GM04503 (cell line): ENCODE measurements at places on chromosomes 4 and X.

DNA sequence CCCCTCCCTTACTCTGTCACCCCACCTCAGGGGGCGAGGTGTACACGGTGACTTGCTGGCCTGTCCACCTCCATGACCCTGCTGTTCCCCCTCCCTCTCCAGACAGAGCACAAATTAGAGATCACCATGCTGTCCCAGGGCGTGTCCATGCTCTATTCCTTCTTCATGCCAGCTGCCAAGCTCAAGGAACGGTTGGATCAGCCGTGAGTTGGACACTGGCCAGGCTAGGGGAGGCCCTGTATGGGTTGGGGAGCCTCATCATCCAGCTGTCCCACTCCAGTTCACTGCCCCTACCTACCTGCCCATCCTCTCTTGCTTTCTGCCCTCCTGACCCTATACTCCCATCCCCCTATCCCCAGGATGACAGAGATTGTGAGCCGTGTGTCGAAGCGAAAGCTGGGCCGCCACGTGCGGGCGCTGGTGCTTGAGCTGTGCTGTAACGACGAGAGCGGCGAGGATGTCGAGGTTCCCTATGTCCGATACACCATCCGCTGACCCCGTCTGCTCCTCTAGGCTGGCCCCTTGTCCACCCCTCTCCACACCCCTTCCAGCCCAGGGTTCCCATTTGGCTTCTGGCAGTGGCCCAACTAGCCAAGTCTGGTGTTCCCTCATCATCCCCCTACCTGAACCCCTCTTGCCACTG is 3.9 kb upstream of the CDK16 start:
- no peak for DNase-seq

GRCh38 chrX:9611436-9612145 is 146.7 kb downstream of the TBL1X start:
- no peak for DNase-seq

GRCh38 chr4:170887396-170887795 is 797.6 kb upstream of the AADAT start:
- no peak for DNase-seq

DNA sequence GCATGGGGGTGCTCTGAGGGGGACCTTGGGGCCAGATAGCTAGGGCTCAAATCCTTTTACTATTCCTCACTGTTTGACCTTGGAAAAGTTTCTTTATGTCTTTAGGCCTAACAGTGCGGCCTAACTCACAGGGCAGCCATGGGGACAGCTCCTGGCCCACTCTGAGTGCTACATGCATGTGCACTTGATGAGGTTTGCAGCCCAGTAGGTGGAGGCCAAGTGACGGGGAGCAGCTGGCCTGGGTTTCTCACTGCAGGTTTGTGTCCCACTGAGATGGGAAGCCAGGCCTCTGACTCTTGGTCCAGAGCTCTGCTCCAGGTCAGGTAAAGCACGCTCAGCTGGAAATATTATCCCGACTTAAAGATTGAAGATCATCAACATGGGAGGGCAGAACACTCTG is 102.8 kb downstream of the SLC2A9 start:
- no peak for DNase-seq

DNA sequence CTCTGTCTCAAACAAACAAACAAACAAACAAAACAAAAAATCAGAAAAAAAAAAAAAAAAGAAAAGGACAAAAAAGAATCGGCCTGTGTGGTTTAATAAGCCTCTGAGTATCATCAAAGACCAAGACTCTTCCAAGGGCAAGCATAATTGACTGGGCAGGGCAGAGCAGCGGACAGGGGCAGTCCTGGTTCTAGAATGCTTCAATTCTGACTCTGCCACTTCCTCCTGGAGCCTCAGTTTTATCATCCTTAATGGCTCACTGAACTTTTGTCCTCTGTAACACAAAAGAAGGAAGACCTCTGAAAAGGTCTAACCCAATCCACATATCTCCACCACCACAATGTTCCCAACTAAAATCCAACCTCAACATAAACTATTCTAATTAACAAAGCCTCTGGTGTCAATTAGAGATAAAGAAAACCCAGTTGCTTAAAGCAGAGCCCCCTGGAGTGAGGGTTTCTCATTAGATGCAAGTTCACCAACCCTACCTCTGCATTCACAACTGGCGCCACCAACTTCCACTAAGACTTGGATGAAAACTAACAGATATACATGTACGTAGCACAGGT is 51.7 kb downstream of the TBC1D9 start:
- DNase-seq: no peak

DNA sequence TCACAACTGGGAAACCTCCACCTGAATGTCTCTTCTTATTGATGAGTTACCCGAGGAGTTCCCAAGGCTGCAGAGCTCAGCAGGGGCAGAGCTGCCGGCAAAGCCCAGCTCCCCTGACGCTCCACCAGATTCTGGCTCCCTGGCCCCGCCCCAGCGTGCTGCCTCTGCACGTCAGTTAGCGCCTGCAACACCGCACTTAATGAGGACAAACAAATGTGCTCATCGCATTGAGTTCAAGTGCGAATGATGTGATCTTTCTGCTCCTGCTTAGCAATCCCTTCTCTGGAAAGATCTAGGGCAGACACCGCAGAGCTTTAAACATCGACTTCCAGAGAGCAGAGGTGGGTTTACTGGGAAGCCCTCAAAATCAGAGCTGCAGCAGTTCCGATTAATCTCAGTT is 55.5 kb upstream of the FBXW7 start:
- DNase-seq: no peak

DNA sequence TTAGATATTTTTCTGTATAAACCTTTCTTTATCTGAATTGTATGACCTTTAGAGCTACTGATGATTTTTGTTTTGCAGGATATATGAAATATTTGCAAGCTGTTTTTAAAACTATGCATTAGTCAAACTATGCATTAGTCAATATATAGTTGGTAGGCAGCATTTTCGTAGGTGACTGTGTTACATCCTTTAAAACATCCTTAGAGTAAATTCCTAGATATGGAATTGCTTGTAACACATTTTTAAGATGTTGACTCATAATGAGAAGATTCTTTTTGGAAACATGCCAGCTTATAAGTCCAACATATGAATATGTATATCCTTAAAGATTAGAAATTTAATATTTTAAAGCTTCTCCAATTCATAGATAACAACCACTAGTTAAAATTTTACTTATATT is 1768.5 kb downstream of the PCDH7 start:
- no peak for DNase-seq

- DNase-seq: peak; percentile 91
These were observed 29.1 kb downstream of the FHL1 start for GRCh38 chrX:136176399-136176825.

DNA sequence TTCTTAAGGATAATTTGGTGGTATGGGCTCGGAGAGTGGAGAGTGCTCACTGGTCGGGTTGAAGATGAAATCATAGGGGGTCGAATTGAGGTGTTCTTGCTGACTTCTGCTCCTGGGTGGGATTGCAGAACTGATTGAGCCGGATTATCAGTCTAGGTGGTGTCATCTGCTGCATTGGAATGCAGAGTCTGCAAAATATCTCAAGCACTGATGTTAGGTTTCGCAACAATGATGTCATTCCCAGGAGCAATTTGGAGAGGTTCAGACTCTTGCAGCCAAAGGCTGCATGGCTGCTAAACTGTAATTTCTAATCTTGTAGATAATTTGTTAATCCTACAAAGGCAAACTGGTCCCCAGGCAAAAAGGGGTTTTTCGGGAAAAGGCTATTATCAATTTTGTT is 67.7 kb downstream of the RHOH start:
- no peak for DNase-seq

GRCh38 chr4:119025420-119025819 is 110.2 kb upstream of the MYOZ2 start:
- DNase-seq: no peak

DNA sequence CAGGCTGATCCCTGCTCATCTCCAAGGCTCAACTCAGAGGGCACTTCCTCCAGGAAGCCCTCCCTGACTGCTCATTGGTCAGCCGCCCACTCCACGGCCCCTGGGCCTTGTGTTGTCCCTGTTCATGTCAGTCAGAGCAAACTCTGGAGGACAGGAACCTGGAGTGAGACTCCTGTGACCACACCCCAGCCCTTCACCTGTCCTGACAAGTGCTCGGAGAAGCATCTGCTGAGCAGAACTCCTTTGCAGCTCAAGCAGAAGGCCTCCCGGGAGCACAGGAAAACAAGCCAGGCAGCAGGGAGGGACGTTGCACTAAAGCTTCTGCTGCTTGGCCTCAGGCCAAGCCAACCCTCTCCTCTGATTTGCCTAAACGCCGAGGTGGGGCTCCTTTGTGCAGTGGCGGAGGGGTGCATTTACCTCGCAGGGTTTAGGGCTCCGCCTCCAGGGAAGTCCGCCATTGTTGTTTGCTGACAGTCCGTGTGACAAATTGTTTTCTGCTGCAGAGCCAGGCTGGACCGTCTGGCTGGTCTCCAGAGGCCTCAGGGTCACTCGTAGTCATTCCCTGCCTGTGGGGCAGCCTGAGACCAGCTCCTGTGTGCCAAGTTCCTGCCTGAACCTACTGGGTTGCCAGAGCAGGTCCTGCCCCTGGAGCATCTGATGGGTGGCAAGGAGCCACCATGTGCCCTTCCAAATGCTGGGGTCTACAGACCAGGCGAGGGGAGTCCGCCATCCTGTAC is 61.8 kb downstream of the C4orf50 start:
- no peak for DNase-seq

- DNase-seq: no peak
These were observed 3.8 kb upstream of the DCAF4L1 start for GRCh38 chr4:41977709-41978108.

DNA sequence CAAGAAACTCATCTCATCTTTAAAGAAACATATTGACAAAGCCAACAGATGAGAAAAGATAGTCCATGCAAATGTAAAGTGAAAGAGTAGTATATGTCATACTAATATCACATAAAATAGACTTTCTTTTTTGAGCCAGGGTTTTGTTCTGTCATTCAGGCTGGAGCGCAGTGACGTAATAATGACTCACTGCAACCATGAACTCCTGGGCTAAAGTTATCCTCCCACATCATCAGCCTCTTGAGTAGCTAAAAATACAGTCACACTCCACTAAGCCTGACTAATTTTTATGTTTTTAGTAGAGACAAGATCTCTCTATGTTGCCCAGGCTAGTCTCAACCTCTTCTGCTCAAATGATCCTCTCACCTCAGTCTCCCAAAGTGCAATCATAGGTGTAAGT is 51.8 kb upstream of the TRAM1L1 start:
- DNase-seq: peak; percentile 8

GRCh38 chr4:42618023-42618422 is 38.9 kb downstream of the ATP8A1 start:
- no peak for DNase-seq

GRCh38 chr4:110550260-110550659 is 72.6 kb downstream of the PITX2 start:
- DNase-seq: no peak

DNA sequence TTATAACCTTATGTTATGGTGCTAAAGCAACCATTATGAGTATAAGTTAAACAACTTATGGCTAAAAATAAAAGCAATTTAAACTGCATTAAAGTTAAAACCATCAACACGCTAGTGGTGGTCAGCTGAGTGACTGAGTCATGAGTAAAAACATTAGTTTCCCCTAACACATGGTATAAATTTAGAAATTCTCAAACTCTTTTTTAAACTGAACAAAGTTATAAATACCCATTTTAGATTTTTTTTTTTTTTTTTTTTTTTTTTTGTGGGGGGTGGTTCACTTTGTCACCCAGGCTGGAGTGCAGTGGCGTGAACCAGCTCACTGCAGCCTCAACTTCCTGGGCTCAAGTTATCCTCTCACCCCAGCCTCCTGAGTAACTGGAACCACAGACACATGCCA is 5.4 kb upstream of the BBS7 start:
- no peak for DNase-seq

- no peak for DNase-seq
These were observed 106.7 kb downstream of the ARHGAP6 start for GRCh38 chrX:11558972-11559371.

- DNase-seq: no peak
These were observed 32.0 kb downstream of the CEP135 start for GRCh38 chr4:55980725-55981124.

DNA sequence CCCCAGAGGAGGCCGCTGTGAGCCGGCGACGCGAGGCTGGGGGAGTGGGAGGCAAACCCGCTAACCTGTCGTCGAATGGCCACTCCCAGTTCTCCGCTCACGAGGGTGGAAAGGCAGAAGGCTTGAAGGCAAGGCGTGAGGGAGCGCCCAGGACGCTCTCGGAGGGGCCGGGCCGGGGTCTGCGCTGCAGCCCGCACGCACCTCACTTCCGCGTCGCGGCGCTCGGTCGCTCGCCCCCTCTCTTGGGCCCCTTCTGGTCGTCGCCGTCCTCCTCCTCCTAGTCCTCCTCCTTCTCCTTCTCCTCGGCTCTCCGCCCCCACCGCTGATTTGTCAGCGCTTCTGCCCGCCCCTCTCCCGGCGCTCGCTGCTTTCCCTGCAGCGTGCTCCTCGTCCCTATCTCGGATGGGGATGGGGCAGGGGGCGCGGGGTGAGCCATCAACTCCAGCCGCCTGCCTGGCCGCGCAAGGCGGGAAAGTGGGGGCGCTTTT is at the start of gene SNCA:
TSS of gene SNCA (minus strand) at position 265 of the 488 bp plus-strand sequence. CDS start 1,494 bp downstream, outside the sequence.
- DNase-seq: no peak

DNA sequence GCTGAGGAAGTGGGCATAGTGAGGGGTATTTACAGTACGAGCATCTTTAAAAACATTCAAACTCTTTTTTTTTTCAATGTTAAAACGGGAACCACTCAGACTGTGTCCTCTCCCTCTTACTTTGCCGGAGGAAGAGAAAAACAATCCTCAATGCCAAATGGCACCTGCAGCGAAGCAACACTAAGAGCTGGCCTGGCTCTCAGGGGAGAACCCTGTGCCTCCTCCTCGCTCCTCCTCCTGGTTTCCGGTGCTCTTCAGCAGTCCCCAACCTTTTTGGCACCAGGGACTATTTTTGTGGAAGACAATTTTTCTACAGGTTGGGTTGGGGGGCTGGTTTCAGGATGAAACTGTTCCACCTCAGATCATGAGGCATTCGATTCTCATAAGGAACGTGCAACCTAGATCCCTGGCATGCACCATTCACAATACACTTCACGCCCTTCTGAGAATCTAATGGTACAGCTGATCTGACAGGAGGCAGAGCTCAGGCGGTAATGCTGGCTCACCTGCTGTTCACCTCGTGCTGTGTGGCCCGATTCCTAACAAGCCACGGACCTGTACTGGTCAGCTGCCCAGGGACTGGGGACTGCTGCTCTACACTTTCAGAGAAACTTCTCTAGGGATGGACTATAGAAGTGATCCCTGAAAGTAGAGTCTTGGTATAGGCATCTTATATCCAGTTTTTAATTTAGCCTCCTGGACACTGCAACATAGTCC is 404.1 kb downstream of the RAPGEF2 start:
- no peak for DNase-seq

DNA sequence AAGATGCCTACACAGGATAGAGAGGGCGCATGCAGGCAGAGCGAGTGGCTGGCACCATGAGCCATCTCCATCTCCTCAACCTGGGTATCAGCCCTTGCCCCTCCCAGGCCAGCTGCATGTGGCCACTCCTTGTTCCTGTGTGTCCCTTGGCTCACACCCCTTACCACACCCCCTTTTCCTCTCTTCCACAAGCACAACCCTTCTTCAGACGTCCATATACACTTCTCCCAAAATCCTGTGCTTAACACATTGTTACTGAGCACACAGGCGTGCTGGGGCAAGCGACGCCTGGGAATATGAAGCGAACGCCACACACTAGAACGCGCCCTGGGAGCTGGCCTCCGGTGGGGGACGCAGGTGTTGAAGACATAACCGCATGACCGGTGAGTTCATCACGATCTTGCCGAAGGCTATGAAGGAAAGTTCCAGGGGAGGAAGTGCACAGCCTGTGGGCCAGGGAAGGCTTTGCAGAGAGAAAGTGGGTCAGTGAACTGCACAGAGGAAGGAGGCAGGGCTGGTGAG is 19.1 kb upstream of the KIAA0232 start:
- no peak for DNase-seq
